ENCODE measurements at places on chromosomes 11 and 22. TPM values are rescaled to one million over a fixed set of nuclear protein-coding genes. Genes with fewer than 3 reads are reported as not detected.

Gene OR10G6
- total RNA-seq: not detected

Gene OR1S1
- total RNA-seq: not detected

GRCh38 chr11:27139742-27140367, 99.2 kb downstream of the BBOX1 start:
- no peaks in the 10 kb centered on the region for H3K27me3 ChIP-seq
- no peaks in the 10 kb centered on the region for H3K4me1 ChIP-seq
- no peaks in the 10 kb centered on the region for H3K36me3 ChIP-seq
- no peak for DNase-seq
- no peak overlapping the region for H3K27ac ChIP-seq

DNA sequence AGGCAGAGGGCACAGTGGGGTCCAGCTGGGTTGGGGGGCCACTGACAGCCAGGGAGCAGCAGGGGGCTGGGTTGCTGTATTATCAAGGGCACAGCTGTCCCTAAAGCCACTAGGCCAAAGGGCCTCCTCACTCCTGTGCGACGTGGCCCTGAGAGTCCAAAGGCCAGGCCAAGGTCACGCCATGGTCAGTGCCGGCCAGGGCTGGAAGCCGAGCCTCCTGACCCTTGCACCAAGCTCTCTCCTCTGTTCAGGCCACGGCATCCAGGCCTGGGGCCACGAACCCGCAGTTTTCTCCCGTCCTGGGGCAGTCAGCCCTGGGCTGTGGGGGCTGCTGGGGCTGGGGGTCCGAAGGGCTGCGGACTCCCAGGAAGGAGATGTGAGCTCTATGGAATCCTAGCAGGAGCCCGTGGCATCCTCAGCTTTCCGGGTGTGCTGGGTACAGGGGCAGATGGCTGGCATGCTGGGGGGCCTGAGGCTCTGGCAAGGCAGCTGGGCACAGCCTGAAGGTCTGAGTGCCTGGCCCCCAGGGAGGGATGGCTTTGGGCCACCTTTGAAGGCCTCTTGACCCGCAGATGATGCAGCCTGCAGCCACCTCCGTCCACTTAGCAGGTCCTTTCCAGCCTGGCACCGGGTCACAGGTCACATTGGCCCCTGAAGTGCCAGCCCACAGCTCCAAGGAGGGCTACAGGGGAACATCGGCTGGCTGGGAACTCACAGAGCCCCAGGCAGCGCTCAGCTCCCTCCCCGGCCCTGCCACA, 17.3 kb upstream of the PPARA start:
- H3K4me3 ChIP-seq: no peak overlapping the region
- H3K27me3 ChIP-seq: no peaks in the 10 kb centered on the region
- H3K27ac ChIP-seq: no peak overlapping the region

DNA sequence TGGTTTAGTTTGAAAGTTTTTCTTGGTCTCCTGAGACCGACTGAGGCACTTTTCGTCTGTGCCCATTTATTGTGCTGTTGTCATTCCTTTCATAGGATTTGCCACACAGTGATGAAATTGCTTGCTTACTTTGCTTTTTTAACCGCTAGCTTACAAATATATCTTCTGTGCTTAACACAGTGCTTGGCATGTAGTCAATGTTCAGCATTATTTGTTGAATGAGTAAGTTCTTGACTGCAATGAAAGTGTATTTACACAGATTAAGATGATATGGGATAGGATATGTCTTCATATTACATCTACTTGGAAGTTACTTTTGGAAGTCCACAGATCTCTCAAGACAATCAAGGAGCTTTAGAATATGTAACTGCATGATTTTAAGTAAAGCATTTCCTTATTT, 91.2 kb downstream of the GRIA4 start:
- no peaks in the 10 kb centered on the region for H3K36me3 ChIP-seq
- no peak overlapping the region for H3K4me3 ChIP-seq
- no peak for DNase-seq
- H3K27me3 ChIP-seq: no peaks in the 10 kb centered on the region
- peaks cover 3% of the 10 kb centered on the region for H3K4me1 ChIP-seq
- no peak overlapping the region for H3K27ac ChIP-seq

- peak overlapping the region; percentile 84 for H3K27ac ChIP-seq
- no peaks in the 10 kb centered on the region for H3K36me3 ChIP-seq
- H3K4me3 ChIP-seq: no peak overlapping the region
- H3K4me1 ChIP-seq: peaks cover 12% of the 10 kb centered on the region
- DNase-seq: peak; percentile 89
Observed at GRCh38 chr22:24894220-24894975, 52.1 kb downstream of the LHFPL7 start.

GRCh38 chr11:96027021-96027420, 103.1 kb upstream of the MTMR2 start:
- H3K36me3 ChIP-seq: no peaks in the 10 kb centered on the region
- no peaks in the 10 kb centered on the region for H3K4me1 ChIP-seq
- no peak overlapping the region for H3K4me3 ChIP-seq
- no peaks in the 10 kb centered on the region for H3K27me3 ChIP-seq
- DNase-seq: no peak

DNA sequence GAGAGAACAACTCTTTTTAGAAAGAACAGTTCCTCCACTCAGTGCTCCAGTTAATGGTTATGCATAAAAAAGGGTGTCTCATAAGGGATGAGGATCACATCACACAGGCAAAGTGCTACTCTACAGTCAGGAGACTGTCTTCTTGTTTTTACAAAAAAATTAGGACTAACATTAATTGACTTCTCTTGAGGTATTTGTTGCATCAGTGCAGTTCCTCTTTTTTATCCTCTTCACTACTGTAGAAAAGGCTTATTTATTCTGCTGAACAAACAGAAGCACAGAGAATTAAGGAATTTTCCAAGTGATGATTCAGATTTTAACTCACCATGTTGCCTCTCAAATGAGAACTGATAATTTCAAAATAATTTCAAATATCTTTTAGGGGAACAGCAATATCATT, 1.9 kb downstream of the MMP8 start:
- H3K4me3 ChIP-seq: no peak overlapping the region
- no peaks in the 10 kb centered on the region for H3K27me3 ChIP-seq
- H3K36me3 ChIP-seq: no peaks in the 10 kb centered on the region
- H3K4me1 ChIP-seq: no peaks in the 10 kb centered on the region
- no peak for DNase-seq
- no peak overlapping the region for H3K27ac ChIP-seq

DNA sequence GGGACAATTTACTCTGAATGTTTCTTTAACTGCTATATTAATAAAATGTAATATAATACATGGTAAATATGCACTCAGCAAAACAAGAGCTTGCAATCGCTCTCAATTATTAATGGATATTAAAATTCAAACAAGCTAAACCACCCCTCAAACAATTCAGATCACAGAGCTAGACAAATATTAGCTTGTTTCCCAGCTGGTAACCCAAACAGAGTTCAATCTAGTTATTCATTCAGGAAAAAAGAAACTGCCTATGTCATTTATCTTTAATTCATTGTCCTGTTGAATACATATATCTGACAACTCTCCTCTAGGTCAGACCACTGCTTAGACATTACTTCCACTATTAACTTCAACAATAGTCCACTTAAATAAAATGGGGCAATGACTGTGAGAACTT, 78.7 kb downstream of the SERGEF start:
- no peaks in the 10 kb centered on the region for H3K27me3 ChIP-seq
- DNase-seq: no peak

Measured in hepatocyte (in vitro differentiated cells).